ENCODE measurements at places on chromosomes 5 and 9. TPM values are rescaled to one million over a fixed set of nuclear protein-coding genes. Genes with fewer than 3 reads are reported as not detected.

GHR gene
- 19.5 TPM for total RNA-seq

SLC6A19 gene
- total RNA-seq, result 0.48 TPM

GRXCR2 gene
- total RNA-seq, result not detected

TRIP13 gene
- total RNA-seq, result 2.9 TPM

CCL27 gene
- total RNA-seq, result not detected

DUSP1 gene
- 624 TPM for total RNA-seq

Measured in umbilical cord (tissue), 2 donors.